Stimulated activated CD4-positive, alpha-beta T cell treated with anti-CD3 and anti-CD28 coated beads, TNF-alpha, amount 100 ng/mL, for 48 hours (primary cell): ENCODE measurements at places on chromosomes 13 and 19.

GRCh38 chr13:22063416-22064124, 392.7 kb downstream of the FGF9 start:
- no peak for DNase-seq

GRCh38 chr13:98103942-98104880, 38.7 kb upstream of the FARP1 start:
- DNase-seq: no peak

GRCh38 chr19:29542776-29543175, 17.0 kb downstream of the VSTM2B start:
- no peak for DNase-seq

- no peak for DNase-seq
These were observed 71.4 kb downstream of the FREM2 start for GRCh38 chr13:38758277-38758676.

DNA sequence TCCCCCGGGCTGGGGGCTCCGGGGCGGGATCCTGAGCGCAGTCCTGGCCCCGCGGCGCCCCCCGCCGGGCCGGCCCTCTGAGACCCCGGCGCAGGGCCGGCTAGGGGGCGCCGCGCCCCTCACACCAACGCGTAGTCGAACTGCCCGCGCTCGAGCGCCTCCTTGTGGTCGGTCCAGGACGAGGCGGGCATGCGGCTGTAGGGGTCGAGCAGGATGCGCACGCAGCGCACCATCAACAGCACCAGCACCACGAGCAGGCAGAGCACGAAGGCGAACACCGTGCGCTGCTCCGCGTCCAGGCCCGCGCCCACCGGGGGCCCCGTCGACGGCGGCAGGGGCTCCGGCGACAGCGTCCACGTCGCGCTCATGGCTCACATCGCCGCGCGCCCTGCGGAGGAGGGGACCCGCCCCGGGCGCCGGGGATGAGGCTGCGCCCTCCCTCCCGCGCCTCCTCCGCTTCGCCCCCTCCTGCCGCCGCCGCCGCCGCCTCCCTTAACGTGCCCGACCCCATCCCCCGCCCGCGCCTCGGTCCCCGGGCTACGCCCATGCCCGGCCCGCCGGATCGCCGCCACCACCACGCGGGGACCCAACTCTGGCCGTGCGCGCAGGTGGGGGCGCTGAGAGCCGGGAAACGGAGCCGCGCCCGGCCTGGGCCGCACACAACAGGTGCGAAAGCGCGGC, 624 bp downstream of the CTXN1 start:
- DNase-seq: peak; percentile 62

GRCh38 chr19:39792999-39793546, 14.4 kb downstream of the LEUTX start:
- peak; percentile 66 for DNase-seq

- no peak for DNase-seq
These were observed 125.6 kb downstream of the SPRY2 start for GRCh38 chr13:80215368-80215767.

DNA sequence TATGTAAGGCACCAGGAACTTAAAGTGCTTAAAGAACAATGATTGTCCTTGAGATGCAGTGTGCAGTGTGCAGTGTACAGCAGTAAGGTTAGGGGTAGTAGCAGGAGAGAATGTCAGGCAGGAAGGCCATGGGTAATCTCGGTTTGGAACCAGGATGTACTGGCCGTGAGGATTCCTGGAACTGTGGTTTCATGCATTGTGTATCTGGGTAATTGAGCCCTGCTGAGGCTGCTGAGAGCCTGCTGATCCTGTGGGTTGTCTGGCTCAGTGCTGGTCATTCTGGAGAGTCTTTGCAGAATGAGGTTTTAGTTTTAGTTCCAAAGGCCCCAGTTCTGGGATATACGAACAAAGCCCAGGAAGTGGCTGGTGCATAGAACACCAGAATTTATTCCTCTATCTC, 71.0 kb downstream of the ZNF568 start:
- DNase-seq: no peak

DNA sequence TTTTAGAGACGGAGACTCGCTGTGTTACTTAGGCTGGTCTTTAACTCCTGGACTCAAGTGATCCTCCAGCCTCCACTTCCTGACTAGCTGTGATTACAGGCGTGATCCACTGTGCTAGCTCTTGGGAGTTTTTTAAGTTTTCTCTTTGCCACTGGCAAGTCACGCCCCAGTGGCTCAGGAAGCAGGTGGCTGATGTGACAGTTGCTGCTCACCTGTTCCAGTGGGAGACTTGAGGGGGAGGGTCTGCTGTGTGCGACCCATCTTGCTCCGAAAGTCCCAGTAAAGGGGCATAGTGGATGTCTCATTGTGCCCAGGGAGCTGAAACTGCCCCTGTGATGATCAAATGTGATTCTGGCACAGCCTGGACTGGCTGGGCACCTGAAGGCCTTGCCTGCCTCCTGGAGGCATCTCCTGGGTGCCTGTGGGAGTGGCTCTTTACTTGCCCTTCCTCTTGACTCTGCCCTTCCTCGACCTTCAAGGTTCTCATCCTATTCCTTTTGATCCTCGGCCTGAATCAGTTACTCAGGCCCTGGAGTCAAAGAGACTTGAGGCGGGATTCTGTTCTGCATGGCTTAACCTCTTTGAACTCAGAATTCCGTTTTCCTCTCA, 7.8 kb downstream of the SMARCA4 start:
- DNase-seq: no peak

DNA sequence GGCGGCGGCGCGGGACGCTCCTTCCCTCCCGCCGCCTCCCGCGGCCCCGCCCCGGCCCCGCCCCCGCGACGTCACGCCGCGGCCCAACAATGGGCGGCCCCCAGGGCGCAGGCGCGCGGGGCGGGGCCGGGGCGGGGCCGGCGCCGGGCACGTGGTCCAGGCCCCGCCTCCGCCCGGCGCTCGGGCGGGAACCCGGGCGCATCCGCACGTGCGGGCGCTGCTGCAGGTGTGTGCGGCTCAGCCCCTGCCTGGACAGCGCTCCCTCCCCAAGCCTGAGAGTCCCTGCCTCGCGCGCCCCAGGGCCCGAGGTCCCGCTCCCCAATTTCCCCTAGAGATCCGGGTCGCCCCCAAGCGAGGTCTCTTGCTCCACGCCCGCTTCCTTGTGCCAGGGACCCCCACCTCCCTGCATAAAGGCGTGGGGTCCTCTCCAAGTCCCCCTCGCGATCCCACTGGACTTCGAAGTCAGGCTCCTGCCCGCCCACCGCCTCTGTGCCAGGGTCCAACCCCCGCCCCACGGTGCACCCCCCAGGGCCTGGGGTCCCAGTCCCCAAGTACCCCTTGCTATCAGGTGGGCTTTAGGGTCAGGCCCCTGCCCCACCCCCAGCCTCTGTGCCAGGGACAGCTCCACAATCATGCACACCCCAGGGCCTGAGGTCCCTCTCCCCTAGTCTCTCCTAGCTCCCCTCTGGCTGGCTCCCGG, at the start of gene MEX3D:
Gene MEX3D (minus strand): TSS at position 6 of the 700 bp plus-strand sequence. CDS start 267 bp downstream, outside the sequence.
- peak; percentile 60 for DNase-seq

DNA sequence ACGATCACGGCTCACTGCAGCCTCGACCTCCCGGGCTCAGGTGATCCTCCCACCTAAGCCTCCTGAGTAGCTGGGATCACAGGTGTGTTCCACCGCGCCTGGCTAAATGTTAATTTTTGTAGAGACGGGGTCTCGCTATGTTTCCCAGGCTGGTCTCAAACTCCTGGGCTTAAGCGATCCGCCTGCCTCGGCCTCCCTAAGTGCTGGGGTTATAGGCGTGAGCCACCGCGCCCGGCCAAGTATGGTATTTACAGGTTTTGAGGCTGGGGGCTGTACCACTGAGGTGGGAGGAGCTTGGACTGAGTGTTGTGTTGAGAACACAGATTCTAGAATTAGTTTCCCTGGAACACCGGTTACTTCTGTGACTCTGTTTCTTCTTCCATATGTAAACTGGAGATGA, 452 bp upstream of the PPM1N start:
- no peak for DNase-seq

- DNase-seq: no peak
These were observed 35.8 kb downstream of the ESD start for GRCh38 chr13:46761174-46761573.

DNA sequence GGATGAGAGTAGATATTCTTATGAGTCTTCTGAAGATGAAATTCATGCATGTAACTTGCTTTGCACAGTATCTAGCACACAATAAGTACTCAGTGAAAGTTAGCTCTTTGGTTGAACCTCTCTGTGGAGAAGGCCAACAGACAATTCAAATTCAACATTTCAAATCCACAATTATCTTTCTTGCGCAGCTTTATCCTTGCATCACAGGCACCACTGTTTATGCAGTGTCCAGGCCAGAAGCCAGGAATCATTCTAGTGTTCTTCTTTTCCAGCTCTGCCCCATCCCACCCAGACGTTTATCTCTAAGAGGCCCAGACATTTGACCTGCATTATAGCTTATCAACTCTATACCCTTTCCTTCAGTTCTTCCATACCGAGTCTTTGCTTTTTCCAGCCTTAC, 254.7 kb upstream of the OBI1 start:
- no peak for DNase-seq

GRCh38 chr13:40215311-40215710, 451.1 kb downstream of the FOXO1 start:
- no peak for DNase-seq

DNA sequence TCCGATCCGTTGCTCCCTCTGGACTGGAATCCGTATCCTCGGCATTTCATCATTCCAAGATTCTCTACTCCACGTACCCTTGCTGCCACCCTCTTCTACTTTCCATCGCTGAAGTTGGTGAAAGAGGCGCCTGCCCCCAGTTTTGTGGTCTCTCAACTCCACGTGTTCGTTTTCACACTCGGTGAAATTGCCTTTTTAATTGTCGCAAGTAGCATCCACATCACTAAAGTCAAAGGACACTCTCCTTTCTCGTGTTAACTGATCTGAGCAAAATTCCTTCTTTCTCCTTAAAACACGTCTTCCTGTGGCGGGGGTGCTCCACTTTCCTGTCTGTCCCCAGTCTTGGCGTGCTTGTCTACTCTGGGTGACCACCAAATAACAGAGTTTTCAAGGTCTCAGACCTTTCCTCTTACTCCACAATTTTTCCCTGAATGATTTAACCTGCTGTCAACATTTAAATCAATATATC, 1.1 kb upstream of the TMTC4 start:
- DNase-seq: no peak

DNA sequence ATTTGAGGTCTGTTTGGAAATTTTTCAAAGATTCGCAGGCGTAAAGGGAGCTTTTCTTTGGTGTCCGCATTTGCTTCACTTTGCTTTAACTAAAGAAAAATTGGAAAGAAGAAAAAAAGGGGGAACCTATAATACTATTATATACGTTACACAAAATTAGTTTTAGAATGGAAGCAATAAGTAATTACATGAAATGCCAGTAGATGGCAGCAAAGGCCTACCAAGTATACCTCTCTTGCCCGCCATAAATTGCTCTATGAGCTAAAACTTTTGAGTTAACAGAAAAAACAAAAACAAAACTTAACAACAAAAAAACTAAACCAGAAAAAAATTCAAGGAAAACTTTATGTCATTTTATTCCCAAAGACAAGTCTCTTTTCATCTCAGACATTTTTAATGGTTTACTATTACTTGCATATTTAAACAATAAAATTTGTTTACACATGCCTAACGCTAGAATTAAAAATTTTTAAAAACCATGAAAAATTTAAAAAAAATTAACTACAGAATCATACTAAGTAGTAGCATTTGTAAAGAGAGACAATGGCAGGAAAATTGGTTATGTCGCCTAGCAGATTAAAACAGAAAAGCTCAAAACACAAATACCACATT, 271.4 kb downstream of the NALCN start:
- DNase-seq: peak; percentile 7

- no peak for DNase-seq
These were observed 64.6 kb upstream of the C1QTNF9 start for GRCh38 chr13:24244802-24245201.

- peak; percentile 75 for DNase-seq
These were observed 5.0 kb downstream of the CLEC11A start for GRCh38 chr19:50728084-50728737.

- no peak for DNase-seq
These were observed 69.1 kb downstream of the ATP7B start for GRCh38 chr13:51942189-51942588.

GRCh38 chr13:34310539-34310938, 492.6 kb downstream of the RFC3 start:
- no peak for DNase-seq

DNA sequence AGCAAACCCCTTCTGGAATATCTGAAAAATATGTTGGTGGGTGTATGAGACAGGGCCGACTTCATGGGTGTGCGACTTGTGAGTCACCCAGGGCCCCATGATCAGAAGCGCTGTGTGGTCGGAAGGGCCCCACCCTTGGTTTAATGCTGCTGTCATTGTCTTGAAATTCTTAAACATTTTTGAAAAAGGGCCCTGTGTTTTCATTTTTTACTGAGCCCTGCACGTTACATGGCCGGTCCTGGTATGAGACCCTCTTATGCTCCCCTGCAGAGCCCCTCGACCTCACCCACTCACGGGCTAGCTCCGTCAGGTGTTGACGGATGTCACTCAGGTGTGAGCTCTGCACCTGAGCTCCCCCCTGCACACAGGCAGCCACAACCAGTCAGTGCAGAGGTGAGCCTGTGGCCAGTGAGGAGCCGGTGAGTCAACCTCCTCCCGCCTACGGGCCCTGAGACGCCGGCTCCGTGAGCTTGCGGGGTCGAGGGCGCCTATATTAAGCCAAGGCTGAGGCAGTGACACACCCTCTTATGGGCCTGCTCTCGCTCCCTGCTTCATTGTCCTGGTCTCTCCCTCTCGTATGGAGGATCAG, 27.7 kb downstream of the GADD45B start:
- DNase-seq: peak; percentile 64

- no peak for DNase-seq
These were observed 331.0 kb upstream of the DACH1 start for GRCh38 chr13:72198042-72198441.

DNA sequence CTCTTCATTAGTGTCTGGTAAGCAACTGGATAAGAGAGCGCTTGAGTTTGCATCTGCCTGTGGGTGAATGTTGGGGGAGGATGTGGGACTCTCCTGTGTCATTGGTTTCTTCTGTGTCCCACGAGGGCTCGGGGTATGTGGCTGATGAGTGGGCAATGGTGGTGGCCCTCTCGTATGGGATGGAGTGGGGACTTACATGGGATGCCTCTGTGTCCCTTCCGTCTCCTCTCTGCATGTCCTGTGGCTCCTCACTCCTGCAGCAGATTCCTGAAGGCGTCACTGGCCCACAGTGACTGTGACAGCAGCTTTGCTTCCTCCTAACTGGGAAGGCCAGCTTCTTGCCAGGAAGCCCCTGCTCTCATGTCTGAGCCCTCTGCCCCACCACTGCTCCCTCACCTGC, 2.6 kb upstream of the LRP3 start:
- DNase-seq: no peak

DNA sequence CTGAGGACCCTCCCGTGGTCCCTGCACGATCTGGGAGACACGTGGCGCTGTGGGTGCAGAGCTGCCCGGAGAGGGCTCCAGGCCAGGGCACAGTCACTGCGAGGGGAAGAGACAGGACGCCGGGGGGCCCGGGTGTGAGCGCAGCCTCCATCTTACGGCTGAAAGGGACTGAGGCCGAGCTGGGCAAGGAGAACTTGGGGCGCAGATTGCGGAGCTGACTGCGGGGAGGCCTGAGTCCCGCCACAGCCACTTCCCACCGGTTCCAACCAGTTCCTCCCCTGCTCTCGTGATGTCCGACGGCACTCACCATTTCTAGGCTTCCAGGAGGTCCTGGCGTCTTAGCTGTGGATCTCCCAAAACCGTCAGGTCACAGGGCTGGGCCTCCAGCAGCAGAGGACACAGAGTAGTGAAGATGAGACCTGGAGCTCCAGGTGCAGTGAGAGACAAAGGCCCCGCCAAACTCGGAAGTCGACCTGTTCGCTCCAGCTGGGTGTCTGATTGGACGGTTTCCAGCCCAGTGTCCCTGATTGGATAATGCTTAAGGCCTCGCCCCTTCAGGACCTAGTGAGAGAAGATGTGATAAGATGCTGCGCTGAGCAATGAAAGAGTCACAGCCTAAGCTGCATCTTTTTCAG, 4.8 kb upstream of the ZNF253 start:
- peak; percentile 51 for DNase-seq
